AG04450 (cell line): ENCODE measurements at places on chromosomes 6 and 20. TPM values are rescaled to one million over a fixed set of nuclear protein-coding genes. Genes with fewer than 3 reads are reported as not detected.

The ARID1B gene
- 19.2 and 21.2 TPM in 2 replicates for polyA plus RNA-seq

The ADGRG6 gene
- 11.7 and 16.2 TPM in 2 replicates for polyA plus RNA-seq

The TMEM170B gene
- 0.22 and 0.26 TPM in 2 replicates for polyA plus RNA-seq

The POPDC3 gene
- polyA plus RNA-seq: 22.2 and 29.1 TPM in 2 replicates

The SLC17A1 gene
- not detected in 2 replicates for polyA plus RNA-seq

The MAP3K4 gene
- 12.3 and 12.7 TPM in 2 replicates for polyA plus RNA-seq

The C6orf141 gene
- not detected in 2 replicates for polyA plus RNA-seq

The ZSCAN31 gene
- polyA plus RNA-seq: 5.0 TPM in 2 replicates

The E2F1 gene
- 2.6 and 3.0 TPM in 2 replicates for polyA plus RNA-seq

The CFAP206 gene
- polyA plus RNA-seq: 0.11 TPM in 1 of 2 replicates, not detected in the other

The HLA-DPA1 gene
- polyA plus RNA-seq: 0.10 and 0.15 TPM in 2 replicates

The FBXL4 gene
- 15.2 and 20.1 TPM in 2 replicates for polyA plus RNA-seq

The FRK gene
- polyA plus RNA-seq: 0.31 and 0.43 TPM in 2 replicates

The GSTA2 gene
- polyA plus RNA-seq: not detected in 2 replicates

The FERMT1 gene
- polyA plus RNA-seq: 2.0 and 2.8 TPM in 2 replicates

- no peak for DNase-seq
Measured at GRCh38 chr6:152356662-152357061, 280.5 kb downstream of the SYNE1 start.

DNA sequence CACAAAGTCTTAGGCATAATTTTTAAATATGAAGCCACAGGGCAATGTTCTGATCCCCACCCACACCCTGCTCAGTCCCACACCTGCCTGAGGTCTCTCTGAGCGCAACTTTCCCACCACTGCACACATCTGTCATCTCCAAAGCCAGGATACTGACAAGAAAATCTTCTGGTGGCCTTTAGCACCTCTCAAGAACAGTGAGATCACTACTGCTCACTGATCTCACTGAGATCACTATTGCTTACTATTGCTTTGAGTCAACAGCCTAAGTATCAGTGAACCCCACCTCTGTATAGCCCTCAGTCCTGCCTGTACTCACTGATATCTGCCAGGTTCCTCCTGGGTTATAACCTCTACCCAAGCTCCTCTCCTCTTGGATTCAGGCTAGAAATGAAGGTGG is 6.4 kb downstream of the TNFRSF21 start:
- no peak for DNase-seq

- no peak for DNase-seq
Measured at GRCh38 chr6:33854572-33855030, 50.8 kb upstream of the MLN start.

- no peak for DNase-seq
Measured at GRCh38 chr20:59561614-59562277, 42.6 kb upstream of the PHACTR3 start.

- DNase-seq: no peak
Measured at GRCh38 chr6:155406801-155407200, 48.8 kb downstream of the NOX3 start.

DNA sequence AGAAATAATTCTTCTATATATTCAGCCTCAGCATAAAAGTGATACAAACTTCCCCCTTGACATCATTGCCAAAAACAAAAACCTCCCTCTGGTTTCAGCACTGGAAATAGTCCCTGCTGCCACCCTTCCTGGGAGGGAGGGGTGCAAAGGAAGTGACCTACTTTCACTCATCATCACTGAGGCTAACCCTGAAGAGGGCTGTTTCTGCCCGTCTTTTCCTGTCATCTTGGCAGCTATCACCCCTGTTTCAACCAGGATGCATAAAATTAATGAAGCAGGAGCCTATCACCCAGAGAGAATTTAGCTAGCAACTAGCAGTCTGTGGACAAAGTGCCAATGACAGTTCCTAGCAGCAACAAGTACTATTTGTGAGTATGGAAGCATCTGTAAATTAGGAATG is 397.8 kb downstream of the LAMA2 start:
- DNase-seq: no peak

DNA sequence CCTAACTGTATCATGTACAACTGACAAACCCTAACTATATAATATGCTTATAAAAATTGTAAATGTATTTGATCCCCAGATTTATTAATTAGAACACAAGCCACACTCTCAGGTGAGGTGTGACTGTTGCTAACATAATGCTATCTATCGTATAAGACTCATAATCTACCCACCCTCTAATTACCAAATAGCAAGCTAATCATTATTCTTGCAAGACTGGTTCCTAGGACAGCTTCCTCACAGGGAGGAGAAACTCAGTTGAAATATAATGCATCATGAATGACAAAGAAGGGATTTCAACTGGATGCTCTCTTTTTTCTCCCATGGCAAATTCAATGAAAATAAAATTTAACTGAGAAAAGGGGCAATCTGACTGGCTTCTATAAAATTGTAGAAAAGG is 35.4 kb downstream of the ELOVL4 start:
- no peak for DNase-seq

GRCh38 chr20:57390604-57391438 is at the start of gene RBM38:
Gene RBM38, plus strand, starts transcription at chr20:57391396. Its CDS starts 186 bp downstream, at chr20:57391582.
- DNase-seq: peak; percentile 11

GRCh38 chr20:46933150-46933549 is 38.5 kb downstream of the EYA2 start:
- no peak for DNase-seq

DNA sequence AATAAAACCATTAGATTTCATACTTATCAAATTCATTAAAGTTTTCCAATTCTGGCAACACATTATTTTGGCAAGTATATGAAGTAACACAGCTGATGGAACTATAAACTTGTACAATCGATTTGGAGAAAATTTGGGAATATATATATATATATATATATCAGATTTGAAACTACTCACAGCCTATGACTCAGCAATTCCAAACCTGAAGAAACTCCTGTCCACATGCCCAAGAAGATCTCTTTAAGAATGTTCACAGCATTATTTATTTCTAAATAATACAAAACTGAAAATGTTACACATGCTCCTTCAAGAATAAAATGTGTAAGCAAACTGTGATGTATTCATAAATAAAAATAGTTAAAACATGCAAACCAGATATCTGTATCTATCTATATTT is 270.1 kb downstream of the TFAP2A start:
- no peak for DNase-seq

DNA sequence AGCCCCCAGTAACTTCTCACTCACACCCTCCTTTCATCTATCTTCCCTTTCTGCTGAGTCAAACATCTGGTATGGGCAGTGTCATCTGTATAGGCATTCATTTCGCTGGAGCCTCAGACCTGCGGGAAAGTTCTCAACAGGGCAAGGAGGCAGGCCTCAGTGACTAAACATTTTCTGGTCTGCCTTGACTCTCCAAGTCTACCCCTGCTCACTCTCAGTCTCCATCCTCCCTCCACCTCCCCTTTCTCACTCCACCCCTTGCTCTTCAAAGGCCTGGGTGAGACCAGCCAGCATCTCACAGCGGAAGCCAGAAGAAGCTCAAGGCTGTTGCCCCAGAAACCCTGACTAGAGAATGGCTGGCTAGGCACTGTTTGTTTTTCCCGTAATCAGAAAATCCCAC is 105.0 kb upstream of the BEND6 start:
- DNase-seq: no peak

GRCh38 chr6:93017213-93017612 is 402.1 kb downstream of the EPHA7 start:
- no peak for DNase-seq

GRCh38 chr20:43334080-43334479 is 123.6 kb upstream of the SRSF6 start:
- DNase-seq: no peak

- DNase-seq: no peak
Measured at GRCh38 chr20:2221921-2222320, 73.9 kb upstream of the TGM3 start.

GRCh38 chr20:21391972-21392352 is 5.4 kb downstream of the NKX2-4 start:
- DNase-seq: no peak

- DNase-seq: no peak
Measured at GRCh38 chr20:18571578-18571977, 4.3 kb downstream of the SMIM26 start.

DNA sequence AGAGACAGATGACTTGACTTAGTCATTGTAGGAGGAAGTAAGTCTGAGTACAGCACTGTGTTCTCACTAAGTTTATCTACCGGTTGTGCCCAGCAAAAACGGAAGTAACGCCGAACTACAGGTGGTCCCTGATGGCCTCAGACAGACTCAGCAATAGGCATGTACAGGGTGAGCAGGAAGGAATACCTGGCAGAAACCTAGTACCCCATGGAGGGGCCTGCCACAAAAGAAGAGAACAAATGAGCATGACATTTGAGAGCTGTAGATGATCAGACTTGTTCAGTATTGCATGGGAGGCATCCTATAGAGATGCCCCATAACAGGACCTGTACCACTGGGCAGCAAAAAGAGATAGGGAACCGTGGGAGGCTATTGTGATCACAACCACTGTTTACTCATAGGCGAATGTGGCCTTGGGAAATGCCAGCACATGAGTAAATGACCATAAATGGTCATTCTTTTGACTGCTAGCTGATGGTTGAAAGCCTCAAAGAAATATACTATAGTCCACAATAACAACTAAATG is 106.4 kb upstream of the TAB2 start:
- DNase-seq: no peak

DNA sequence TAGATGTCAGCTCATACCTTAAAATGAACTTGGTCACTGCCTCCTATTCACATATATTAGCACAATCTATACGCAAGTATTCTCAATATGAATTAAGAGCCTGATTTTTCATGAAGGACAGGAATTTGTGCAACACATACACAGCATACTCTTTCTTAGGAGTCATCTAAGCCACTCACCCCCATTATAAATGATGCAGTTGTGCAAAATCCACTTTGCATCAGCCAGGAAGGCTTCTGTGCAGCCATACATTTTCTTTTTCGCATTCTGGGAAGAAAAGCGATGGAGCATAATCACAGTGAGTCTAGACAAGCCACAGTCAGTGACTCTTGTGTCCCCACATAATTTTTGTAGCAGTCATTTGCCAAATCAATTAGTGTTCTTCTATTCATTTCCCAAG is 66.5 kb downstream of the ZMYND8 start:
- DNase-seq: no peak

- DNase-seq: no peak
Measured at GRCh38 chr20:14860410-14860814, 523.0 kb upstream of the FLRT3 start.

GRCh38 chr6:148405894-148406293 is 63.3 kb downstream of the SASH1 start:
- DNase-seq: no peak
